ENCODE measurements at places on chromosomes 1 and 21.

DNA sequence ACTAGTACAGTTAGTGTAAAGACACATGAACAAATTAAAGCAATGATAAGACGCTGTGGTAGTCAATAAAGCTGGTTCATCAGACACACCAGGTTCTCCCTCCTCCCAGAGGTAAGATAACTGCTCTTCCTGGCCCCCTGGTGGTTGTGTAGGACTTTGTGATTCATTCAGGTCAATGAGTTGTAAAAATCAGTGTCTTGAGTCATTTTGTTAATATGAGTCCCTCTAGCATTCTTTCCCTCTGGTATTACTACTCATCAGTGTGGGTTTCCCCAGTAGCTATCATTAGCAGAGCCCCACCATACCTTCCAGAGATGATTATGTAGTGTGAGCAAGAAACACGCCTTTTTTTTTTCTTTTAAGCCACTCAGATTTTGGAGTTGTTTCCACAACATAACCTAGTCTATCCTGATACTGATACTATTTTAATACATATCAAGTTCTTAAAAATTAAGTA lies 3.6 kb upstream of the SETDB1 start:
- DNase-seq = peak; percentile 43

GRCh38 chr1:9473032-9473807 lies 66.0 kb upstream of the SLC25A33 start:
- DNase-seq = peak; percentile 86

DNA sequence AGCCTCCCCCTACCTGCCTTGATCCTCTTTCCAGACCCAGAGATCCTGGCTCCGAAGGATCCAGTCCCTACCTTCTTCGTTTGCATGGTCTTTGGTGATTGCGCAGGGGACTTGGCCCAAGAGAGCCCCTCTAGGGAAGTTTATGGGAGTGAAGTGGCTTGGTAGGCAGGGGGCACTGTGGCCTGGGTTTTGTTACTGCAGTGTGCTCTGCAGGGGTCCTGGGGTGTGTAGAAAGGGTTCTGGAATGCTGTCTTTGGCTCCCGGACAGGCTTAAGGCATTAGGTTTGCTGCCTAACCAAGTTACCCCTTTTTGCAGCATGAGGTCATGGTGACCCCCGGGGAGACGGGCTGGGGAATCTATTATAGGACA lies 3.8 kb downstream of the ATP8B2 start:
- DNase-seq = no peak

DNA sequence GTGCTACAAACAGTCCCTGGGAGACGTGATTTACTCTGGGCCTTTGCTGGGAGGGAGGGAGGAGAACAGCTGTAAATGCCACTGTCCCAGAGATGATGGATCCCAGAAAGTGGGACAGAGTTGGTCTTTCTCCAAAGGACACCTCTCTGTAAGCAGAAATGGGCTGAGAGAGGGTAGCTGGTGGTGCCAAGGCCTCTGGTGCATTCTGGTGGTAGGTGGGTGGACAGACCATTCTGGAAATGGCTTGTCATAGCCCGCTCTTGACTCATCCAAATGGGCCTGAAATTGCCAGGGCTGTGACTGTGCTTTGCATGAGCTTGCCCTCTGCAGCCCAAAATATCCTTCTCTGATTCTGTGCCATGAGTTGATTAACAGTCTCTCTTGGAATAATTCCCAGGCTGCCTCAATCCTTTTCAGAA lies 36.1 kb downstream of the CCDC185 start:
- no peak for DNase-seq

- peak; percentile 77 for DNase-seq
Observed at GRCh38 chr1:234987415-234988154, 141.1 kb downstream of the TOMM20 start.

DNA sequence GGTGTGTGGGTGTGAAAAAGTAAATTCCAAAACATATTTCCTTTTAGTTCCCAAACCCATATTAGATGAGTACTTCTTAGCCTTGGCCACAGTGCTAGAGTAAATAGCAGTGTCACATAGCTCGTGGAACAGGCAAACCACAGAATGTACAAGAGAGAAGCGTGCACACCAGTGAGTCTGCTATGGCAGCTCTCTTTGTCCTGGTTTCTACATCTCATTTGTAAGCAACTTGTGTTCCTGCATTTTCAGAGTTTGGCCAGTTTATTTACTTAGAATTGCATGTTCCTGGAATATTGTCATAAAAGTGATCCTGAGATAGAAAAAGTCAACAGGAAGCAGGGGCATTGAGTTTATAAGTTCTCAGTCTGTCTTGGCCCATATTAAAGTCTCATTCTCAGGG lies 142.1 kb downstream of the DHRS3 start:
- no peak for DNase-seq

GRCh38 chr1:234132795-234133194 lies 228.3 kb downstream of the SLC35F3 start:
- DNase-seq = no peak

DNA sequence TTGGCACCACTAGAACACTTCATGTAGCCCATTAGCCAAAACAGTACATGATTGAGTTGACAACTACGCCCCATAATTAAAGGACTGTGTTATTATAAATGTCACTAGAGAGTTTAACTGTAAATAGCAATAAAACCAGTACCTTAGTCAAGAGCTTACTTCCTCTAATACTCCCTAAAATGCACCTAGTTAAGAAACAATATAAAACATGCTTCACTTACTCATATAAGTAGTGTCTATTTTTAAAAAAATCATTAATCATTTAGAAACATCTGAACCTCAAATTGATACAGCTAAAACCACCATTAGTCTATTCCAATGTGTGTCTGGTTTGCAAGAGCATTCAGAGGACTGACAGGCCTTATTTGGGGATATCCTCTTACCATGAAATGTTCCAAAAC lies 25.3 kb downstream of the PTP4A2 start:
- DNase-seq = no peak

GRCh38 chr1:219791766-219792165 lies 136.6 kb downstream of the SLC30A10 start:
- no peak for DNase-seq

GRCh38 chr1:42860339-42861013 lies 14.1 kb downstream of the ZNF691 start:
- DNase-seq = no peak

DNA sequence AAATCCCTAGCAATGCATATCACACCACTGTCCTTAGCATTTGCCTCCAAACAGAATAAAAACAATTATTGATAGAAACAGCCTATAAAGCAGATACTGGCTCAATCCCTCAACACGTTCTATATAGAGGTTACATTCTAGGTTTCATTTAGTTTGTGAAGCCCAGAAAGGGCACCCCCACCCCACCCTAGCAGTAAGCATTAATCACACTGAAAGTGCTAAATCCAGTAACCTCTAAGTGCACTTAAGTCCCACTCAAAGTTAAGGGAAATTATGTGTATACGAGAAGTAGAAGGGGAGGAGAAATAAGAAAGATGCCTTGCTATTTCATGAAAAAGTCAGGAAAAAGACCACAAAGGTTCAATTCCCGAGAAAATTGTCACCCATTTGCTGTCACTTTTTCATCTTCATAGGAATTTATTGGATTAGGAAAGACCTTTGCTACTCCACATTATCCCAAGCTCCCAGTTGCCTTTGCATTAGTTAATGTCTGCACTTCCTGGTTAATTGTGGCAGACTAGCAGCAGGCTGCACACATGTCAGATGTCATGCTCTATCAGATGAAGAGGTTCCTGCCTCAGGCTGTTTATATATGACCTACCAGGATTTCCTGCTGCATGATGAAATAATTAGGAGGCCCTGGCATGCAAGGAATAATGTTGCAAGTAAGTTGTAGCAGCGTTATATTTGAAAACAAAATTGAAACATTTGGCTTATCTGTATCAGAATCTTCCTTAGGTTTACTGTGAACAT lies 54.5 kb upstream of the LHX8 start:
- DNase-seq = no peak

- no peak for DNase-seq
Observed at GRCh38 chr1:240797050-240797449, 185.1 kb upstream of the GREM2 start.

DNA sequence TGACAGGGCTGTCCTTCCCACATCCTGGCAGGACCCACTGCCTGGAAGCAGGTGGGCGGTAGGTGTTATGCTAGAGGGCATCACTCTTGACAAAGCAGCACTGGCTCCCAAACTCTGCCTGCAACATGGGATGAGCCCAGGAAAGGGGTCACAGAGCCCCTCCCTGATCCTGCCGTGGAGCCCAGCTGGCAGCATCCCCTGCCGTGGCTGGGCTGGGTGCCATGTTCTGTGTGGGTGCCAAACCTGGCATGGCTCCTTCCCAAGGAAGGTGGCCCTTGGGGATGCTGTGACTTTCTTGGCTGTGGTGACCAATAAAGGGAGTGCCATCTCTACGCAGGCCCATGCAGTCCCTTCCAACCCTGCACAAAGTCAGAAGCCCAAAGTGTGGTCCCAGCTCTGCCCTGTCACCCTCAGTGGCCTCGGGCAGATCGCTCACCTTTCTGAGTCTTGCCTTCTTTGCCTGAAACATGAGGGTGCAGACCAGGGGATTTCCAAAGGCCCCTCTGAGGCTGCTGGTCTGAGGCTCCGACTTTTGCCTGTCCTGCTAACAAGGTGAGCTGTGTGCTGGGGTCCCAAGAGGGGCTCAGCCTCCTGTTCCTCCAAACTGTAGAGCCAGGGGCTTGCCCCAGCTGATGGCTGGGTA lies 6.0 kb downstream of the CDK18 start:
- no peak for DNase-seq

GRCh38 chr1:24484199-24484598 lies 18.4 kb upstream of the RCAN3 start:
- DNase-seq = no peak

GRCh38 chr1:116537040-116537831 lies 33.6 kb downstream of the CD58 start:
- DNase-seq = no peak

DNA sequence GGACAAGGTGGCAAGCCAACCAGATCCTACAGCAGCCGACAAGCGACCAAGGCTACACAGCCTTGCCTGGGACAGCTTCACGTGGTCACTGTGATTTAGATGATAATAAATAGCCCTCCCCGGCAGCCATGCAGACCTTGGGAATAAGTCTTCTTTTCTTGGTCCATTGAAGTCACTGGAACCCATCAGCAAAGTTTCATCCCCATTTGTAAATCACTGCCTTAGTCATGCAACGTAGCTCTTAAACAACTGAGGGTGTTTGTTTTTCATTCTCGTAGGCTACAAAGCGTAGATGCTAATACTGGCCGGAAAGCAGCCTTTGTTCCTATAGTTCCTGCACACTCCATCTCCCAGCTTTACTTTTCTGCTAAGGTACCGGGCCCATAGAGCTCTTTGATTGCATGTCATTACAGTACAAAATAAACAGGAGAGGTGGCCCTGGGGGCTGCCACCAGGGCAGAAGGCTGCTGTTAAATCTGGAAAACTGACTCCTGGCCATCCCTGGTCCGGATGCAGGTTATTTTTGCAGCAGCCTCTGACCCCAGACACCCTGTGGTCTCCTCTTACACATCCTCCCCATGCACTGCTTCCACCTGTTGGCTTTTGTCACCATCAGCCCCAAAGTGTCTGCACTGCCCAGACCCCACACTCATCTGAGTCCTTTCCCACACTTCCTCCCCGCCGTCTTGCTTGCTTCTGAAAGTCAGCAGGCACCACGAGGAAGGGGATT lies 105.5 kb downstream of the TOMM20 start:
- no peak for DNase-seq

DNA sequence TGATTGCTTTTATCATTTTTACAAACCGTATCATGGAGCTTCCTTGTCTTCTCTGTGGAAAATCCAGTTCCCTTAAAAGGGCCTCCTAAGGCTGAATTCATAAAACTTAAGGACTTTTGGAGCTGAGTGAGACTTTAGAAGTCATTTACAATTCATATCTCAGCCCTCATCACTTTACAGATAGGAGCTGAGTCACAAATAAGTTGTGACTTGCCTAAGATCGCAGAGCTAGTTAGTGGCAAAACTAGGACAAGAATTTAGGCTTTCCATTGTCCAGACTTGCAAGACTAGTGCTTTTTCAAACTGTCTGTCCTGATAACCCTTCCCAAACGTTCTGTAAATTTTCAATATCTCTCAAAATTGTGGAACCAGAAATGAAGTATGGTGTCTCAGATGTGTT lies 37.3 kb downstream of the C1orf21 start:
- no peak for DNase-seq

GRCh38 chr1:7420098-7420445 lies 351.0 kb upstream of the VAMP3 start:
- DNase-seq = peak; percentile 12

GRCh38 chr1:169078163-169078883 lies 28.2 kb upstream of the ATP1B1 start:
- DNase-seq = no peak

DNA sequence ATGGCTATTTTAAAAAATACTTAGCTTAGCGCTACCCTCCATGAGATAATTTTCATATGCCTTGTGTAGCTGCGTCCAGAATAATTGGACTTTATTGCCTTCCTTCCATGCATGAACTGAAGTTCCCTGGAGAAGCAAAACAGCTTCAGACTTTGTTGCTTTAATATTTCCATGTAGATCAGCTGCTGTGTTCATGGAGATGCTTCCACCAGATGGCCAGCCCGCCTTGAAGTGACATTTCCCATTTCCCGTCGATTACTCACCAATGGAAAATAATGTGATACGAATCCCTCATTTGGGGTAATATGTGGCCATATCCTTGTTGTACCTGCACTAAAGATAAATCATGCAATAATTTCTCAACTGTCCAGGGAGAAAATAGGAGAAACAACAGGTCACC lies 47.4 kb upstream of the CLDN14 start:
- DNase-seq = no peak

- no peak for DNase-seq
Observed at GRCh38 chr1:171267391-171267790, 19.1 kb downstream of the FMO1 start.

GRCh38 chr1:195804547-195804946 lies 803.7 kb downstream of the KCNT2 start:
- DNase-seq = no peak

Measured in left hindlimb (tissue), 1 donor.